ENCODE measurements at places on chromosomes 11 and 22.

- DNase-seq, result no peak
Observed at GRCh38 chr11:21501245-21501644, 691.6 kb upstream of the ANO5 start.

DNA sequence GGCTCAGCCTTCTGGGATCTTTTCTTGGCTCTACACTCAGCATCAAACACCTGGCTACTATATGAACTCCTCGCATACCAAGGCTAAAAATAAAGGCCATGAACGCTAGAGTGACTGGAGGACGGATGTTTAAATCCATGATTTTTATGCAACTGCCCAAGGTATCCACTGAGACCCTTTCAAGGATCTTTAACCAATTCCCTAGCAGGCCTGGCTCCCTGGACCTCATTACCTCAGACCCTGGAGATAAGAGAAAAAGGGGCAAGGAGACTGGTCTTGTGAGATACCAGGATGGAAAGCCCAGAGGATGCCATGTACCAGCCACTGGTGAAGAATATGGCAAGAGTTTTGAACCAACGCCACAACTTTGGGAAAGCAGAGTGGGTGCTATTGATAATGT is at the start of gene OR51G2:
TSS of gene OR51G2 (minus strand) at position 101 of the 400 bp plus-strand sequence. CDS start 3,687 bp downstream, outside the sequence.
- no peak for DNase-seq

DNA sequence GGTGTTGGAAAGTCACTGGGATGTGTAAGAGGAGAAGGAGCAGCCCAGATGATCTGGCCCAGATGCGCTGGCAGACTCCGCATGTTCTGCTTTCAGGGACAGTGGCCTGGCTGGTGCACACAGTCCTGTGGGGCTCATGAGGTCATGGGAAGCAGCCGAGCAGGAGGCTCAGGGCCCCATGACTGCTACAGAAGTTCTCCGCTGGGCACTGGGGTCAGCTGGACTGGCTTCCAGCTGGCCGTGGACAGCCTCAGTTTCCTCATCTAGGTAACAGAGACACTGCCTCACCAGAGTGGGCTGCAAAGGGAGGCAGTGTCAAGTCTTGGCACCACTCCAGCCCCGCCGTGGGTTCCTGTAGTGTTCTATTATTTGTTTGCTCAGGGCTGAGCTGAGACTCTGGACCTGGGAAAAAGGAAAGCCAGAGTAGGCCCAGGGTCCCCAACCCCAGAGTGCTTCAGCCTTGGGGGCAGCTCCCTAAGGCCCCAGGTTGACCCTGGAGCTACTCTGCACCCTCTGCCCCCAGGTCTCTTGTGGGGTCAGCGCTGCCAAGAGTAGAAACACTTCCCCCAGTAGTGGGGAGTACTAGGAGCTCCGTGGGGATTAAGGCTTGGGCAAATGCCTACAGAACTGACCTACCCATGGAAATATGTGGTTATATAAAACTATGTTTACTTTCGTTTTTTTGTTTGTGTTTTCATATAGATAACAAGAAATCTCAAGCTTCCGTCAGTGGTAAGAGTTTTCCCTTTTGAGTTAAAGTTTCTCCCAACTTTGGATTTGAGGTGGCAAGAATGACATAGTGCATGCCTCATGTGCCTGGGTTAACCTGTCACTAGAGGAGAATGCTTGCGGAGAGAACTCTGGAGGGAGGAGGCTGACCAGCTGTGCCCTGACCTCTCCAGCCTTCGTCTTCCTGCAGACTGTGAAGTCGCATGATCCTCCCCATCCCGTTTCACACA is 45.3 kb downstream of the MED15 start:
- DNase-seq, result no peak

GRCh38 chr22:33341611-33342010 is 283.4 kb upstream of the SYN3 start:
- DNase-seq, result no peak

DNA sequence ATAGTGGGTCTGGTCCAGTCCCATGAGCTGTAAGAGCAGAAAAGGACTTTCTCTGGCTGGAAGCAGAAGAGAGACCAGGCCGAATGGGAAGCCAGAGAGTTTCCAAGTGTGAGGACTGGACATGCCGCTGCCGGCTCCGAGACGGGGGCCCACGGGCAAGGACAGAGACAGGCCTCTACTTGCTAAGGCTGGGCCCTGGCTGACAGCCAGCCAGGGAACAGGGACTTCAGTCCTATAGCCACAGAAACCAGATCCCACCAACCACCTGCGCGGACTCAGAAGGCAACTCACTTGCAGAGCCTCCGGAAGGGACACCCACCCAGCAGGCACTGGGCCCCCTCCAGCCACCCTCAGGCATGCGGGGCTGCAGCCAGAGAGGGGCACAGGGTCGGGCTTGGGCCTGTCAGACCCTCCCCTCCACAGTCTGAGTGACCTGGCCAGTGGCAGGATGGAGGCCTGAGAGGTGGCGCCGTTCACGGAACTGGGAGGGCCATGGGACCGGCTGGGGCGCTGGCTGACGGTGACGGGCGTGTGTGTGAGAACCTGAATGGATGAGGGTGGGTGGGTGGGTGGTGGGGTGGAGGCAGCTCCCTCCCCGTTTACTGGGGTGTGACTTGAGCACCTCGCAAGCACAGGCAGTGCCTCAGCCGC is 47.8 kb upstream of the A4GALT start:
- DNase-seq, result no peak

Data from activated effector memory CD4-positive, alpha-beta T cell treated with Interleukin-2 at 50 U/mL for 16 hours (primary cell).